ENCODE measurements at places on chromosomes 3 and 15. TPM values are rescaled to one million over a fixed set of nuclear protein-coding genes. Genes with fewer than 3 reads are reported as not detected.
A peak's percentile ranks its signal among the peaks of the same experiment; 100 is the strongest.

DNA sequence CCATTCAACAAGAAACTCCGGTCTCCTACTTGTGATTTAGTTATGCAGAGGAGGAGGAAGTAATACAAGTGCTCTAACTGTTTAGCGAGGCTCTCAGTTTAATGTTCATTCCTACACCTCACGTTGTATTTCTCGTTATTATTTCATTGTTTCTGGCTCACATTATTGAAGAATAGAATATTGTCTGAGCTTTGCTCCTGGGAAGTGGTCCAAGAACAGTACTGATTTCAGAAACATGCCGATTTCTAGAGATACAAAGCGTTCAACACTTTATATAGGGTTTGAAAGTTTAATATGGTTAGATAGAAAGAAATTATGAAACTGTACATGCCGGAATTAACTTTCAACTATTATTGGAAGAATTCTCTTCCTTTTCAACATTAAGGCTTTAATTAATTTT is 1145.5 kb downstream of the TBL1XR1 start:
- DNase-seq = no peak

The SLC12A8 gene
- 0.65 TPM for total RNA-seq

The IL12A gene
- 0.55 TPM for total RNA-seq

The SETD5 gene
- 110 TPM for total RNA-seq

DNA sequence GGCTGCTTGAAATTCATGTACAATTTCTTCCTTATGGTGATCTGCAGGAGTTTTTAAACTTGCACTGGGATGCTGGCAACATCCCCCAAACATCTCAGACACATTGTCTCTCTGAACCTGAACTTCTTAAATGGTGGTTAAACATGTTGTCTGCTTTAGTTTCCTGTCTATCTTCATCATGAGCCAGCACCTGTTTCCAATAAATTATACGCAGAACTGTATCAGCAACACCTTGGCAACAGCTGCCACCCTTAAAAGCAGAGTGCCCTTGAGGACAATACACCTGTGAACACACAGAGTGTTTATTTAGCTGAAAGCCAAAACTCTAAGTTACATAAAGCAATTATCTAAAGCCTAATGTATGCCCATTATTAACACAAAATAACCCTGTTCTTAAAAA is 242.9 kb downstream of the WNT5A start:
- DNase-seq = no peak

DNA sequence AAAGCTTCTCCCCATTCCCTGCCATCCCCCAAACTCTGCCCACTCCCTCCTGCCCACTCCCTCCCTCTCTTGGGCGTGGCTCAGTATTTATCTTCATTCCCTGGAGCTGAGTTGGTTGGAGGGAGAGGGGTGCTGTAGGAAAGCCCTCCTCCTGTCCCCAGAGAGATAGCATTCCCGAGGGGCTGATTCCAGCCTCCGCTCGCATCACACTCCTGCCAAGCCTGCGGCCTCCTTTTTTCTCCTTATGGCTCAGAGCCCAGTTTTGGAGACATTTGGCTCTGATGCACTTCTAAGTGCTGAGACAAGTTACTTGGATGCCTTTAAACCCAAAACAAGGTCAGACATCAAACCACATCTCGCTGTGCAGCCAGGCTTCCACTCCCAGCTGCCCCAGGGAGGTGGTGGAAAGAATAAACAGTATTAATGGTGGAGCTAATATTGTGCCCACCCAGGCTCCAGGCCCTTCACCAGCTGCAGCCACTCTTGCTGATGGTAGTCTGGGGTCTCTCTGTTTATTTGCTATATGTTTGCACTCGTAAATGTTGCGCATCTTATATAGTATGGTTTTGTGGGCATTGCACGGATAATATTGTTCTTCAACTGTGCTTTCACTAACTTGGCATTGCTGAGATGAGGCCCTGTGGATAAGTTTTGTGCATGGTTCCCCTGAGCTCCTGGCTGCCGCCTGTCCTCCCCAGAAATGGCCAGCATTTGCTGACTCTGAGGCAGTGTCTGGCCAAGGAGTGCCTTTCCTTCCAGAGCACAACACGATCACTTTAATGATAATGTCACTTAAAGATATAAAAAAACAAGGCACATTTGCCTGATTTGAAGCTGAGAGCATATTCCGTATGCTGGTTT is 157.2 kb downstream of the LRRC28 start:
- no peak for DNase-seq

- DNase-seq = no peak
These were observed 7.4 kb downstream of the MKRN3 start for GRCh38 chr15:23572844-23573243.

The DUOXA2 gene
- total RNA-seq = not detected

GRCh38 chr3:197201791-197202452 is 96.5 kb downstream of the DLG1 start:
- DNase-seq = no peak

GRCh38 chr3:94221829-94222228 is 159.0 kb downstream of the NSUN3 start:
- DNase-seq = no peak

DNA sequence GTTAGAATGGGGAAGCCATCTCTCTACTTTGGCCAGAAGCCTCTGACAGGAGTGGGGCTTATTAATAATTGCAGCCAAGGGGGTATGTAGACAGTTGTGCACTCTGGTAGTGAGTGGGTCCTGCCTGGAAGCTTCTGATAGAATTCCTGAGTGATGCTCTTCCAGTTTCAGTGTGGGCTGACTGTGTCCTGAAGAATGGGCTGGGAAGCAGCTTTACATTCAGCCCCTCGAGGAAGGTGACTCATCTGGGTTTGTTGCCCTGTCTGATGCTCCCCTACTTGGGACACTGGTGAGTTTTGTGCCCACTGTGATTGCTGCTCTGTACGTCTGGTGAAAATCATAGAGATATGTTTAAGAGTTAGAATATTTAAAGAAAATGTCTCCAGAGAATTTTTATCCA is 444.7 kb upstream of the RBMS3 start:
- no peak for DNase-seq

- no peak for DNase-seq
These were observed 21.0 kb downstream of the FAIM start for GRCh38 chr3:138629526-138629925.

DNA sequence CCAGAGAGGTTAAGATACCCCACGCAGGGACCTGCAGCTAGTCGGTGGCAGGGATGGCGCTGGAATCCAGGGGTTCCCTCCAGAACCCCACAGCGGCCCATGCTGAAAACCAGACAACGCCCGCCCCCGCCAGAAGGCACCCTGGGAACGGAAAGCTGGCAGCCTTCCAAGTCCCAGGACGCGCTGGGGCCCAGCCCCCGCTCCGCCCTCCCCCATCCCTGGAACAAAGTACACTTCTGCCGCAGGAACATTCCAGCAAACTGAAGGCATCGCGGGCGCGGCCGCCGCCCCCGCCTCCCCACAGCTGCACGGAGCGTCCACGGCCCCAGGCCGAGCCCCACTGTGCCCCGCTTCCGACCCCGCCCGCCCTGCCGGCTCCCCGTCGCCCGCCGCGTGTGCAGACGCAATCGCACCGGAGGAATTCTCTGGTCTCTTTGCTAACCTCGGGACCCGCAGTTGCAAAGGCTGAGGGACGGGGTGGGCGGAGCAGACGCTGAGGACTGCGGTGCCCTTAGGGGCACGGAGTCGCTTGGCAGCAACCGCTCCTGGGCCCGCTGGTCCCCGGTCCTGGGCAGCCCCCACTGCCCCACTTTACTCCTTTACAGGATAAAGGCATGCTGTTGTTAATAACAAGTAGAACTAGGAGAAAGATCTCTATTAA is 44.8 kb upstream of the RNU6-1 start:
- peak; percentile 26 for DNase-seq

DNA sequence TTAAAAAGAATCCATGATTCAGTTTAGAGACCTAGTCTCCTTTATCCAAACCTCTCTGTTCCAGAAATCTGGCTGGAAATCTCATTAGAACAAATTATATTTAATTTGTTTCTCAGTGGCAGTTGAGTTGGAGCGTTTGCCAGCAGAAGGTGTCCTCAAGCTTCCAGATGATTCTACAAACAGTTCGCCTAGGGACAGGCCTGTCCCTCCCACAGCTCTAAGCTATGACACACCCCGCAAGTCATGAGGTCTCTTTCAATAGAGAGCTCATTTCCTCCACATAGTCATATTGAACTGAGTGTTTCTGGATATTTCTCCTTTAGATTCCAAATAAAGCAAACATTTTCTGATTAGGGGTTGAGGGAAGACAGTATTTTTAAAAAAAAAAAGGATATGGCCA is 230.3 kb downstream of the ATP8B4 start:
- DNase-seq = no peak

DNA sequence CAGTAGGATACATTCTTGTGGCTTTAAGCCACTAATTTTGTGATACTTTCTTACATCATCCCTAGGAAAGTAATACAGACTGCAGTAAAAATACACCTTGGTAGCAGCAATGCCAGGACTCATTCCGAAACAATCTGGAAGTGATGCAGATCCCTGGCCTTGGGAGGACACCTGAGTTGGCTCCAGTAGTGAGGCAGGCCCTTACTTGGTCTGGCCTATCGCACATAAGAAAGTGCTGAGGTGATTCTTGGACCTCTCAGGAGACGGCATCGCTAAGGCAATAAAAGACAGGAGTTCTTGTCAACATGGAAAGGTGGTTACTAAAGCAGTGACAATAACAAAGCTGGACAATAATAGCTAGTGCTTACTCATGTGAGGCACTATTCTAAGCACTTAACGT is 126.5 kb downstream of the SUCNR1 start:
- no peak for DNase-seq

- DNase-seq = no peak
These were observed 73.8 kb downstream of the FLNB start for GRCh38 chr3:58082047-58082446.

DNA sequence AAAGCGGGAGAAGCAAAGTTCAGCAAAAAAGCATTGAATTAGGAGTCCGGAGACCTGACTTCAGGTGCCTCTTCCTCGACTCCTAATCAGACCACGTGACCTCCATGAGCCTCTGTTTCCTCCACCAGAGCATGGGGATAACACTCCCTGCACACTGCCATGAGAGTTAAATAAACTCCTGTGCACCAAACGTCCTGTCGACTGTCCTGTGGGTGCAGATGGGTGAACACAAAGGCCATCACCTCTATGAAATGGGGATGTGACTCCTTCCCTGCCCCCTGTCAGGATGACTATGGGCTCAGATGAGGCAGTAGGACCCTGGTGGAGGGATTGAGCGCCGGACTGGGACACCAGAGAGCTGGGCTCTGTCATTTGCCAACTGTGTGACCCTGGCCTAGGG is 13.5 kb upstream of the TSPAN3 start:
- no peak for DNase-seq

DNA sequence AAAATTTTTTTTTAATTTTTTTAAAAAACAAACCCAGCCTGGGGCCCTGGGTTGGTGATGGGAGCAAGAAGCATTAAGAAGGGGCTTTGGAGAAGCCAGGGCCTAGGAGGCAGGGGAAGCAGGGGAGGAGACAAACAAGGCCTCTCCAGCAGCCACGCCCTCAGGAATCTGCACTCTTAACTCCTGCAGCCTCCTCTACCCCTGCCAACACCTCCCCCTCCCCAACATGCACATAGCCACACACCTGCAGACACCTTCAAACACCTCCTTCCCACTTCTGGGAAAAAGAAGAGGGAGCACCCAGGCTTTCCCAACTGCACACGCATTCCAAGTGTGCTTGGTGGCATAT is 2.7 kb upstream of the DCAF1 start:
- DNase-seq = no peak

DNA sequence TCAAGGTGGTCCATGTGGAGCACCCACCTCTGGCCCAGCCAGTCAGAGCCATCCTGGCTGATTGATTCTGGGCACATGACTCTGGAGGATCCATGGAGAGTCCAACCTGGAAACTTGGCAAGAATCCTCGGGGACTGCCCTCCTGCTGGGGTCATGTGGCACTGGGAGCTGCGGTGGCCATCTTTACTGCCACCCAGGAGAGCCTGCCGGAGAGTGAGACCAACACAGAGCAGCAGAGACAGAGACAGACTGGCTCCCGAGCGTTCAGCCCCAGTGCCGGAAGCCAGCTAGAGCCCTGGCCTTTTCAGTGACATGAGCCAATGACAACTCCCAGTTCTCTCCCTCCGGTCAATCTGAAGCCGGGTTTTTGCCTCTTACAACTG is 11.5 kb upstream of the GATA2 start:
- no peak for DNase-seq

The GRIP2 gene
- total RNA-seq = 0.08 TPM

The CYP19A1 gene
- total RNA-seq = not detected

DNA sequence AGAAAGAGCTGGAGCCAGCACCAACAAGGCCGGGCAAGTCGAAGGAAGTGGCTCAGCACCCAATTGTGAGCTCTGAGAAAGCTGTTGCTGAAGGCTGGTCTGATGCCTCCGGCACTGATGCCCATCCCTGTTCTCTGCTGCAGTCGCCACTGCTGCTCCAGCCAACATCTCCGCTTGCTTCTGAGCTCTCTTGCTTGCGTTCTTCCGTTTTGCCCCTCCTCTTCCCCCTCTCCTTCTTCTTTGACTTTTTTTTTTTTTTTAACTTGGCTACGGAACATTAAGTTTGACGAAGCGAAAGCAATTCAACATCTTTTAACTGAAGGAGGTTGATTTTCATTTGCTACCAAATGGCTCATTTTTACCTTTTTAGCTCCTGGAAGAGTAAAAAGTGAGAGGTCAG is 442.9 kb downstream of the MCTP2 start:
- no peak for DNase-seq

DNA sequence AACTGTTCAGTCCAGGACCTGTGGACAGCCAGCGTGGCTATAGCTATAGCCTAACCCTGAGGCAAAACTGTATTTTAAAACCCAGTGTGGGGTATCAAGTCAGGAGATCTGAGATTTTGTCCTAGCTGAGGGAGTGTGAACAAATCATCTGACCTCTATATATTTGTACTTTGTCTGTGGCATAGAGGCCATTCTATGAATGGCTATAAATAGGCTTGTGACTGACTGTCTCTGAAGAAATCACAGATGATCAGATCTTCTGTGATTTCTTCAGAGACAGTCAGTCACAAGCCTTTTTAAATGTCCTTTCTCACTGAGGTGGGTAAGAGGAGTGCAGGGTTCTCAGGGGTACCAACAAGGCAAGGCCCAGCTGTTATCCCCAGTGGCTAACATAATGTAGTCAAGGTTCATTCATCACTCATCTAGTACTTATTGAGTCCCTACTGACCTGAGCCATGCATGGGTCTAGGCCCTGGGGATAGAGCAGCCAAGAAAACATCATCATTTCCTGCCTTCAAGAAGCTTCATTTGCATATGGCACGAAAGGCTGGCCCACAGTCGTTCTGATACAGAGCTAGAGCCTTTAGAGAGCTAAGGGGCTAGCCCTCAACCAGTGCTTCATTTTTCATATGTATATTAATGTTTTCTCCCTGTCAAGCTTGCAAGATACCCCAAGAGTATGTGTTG is 53.3 kb downstream of the TIPARP start:
- no peak for DNase-seq

The PLAAT1 gene
- total RNA-seq = not detected
